ENCODE measurements at places on chromosomes 1 and 21.

DNA sequence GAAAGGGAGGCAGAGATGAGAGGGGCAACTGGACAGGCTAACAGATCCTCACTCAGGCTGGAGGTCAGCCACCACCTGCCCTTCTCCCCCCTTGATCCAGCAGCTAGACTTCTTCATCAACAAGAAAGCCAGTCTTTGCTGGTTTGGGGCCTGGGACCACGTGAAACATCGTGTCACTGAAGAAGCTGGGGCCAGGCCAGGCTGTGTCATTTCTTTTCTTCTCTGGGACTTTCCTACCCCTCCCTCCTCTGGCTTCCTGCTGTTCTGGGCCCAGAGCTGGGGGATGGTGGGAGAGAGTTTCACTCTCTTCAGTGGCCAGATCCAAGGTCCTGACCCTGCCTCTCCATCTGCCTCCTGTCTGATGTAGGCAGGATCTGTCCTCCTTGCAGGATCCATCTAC is 18.1 kb upstream of the SLC26A9 start:
- DNase-seq, result no peak

DNA sequence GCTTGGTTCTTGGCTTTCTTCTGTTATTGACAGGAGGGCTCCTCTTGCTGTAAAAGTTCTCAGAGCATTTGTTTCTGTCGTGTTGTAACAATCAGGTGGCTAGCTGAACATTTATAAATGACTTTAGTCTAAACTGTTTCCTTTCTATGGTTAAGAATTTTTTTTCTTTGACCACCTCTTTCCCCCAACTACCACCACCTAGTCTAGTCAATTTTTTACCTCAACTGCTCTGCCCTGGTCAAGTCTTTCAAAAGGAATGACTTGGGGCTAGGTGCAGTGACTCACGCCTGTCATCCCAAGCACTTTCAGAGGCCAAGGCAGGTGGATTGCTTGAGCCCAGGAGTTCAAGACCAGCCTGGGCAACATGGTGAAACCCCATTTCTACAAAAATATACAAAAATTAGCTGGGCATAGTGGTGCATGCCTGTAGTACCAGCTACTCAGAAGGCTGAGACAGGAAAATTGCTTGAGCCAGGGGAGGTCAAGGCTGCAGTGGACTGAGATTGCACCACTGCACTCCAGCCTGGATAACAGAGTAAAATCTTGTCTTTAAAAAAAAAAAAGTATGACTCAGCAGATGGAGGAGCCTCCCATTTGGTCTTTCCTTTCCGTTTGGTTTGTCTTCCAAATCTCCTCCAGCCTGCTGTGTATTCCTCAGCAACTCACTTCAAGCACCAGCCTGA is 40.7 kb downstream of the MAP3K21 start:
- no peak for DNase-seq

- DNase-seq, result no peak
Observed at GRCh38 chr1:57468641-57469523, 45.0 kb upstream of the DAB1 start.

- no peak for DNase-seq
Observed at GRCh38 chr1:193311226-193311948, 125.0 kb upstream of the B3GALT2 start.

DNA sequence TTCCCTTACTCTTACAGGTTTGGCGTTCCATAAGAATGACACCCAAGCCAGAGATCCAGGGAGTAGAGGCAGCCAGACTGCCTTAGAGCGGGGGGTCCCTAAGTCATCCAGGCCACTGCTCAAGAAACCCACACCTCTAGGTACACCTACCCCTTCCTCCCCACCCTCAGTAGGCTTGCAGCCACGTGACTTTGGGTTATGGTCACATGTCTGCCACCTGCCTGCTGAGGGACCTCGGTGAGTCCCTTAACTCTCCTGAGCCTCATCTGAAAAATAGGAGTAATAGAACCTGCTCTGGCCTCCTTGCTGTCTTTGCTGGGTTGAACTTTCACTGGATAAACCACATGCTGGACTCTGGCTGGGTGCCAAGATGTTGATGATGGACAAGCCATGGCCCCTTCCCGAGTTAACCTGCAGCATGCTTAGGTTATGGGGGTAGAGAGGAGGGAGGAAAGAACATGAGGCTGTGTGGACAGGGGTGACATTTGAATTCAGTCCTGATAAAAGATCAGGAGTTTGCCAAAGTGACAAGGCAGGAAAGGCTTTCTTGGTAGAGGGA is 4.5 kb downstream of the RPS6KA1 start:
- DNase-seq, result no peak

DNA sequence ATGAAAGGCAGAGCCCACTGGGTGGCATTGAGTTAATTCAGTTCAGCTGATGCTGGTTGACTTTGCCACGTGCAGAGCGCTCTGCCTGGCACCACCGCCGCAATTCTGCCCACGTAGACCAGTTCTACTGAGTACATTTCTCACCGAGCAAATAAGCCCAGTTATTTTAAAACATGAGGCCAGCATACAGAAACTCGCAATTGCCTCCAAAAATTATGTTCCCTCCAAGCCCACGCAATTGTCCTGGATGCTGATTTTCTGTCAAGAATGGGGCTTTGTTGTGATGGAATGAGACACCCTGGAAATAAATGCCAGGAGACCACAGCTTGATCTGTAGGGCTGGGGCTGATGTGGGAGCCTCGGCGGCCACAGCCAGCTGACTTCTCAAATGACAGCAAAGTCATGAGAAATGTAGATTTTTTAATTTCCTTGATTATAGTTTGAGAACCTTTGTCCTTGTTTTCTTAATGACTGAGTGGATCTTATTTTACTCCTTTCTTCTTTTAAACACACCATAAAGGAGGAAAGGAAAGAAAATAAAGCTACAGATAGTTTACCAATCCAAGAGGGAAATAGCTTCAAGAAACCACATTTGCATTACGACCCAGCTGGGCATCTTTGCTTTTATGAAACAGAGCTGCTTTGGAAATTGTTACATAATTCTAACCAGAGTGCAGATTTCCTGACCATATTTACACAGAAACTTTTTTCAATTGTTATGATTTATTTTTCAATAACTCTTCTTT is 11.6 kb upstream of the PARP1 start:
- no peak for DNase-seq

- DNase-seq, result no peak
Observed at GRCh38 chr1:1302006-1302430, 5.7 kb downstream of the ACAP3 start.

DNA sequence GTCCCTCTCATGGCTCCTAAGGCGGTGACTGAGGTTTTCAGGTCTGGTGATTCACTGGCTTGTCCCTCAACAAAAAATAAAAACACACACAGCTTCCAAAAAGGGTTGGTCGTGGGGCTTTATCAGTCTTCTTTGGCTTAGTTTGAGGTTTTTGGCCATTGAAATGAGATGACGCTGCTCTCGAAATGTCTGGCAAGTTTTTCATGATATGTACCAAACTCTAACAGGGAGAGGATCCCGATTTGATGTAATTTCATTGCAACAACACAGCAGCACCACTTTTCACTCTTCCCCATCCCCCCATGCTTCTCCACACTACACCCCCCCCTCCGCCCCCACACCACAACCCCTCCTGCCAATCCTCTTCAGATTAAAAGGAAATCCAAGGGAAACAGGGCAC is 187.1 kb upstream of the NFIA start:
- DNase-seq, result no peak

DNA sequence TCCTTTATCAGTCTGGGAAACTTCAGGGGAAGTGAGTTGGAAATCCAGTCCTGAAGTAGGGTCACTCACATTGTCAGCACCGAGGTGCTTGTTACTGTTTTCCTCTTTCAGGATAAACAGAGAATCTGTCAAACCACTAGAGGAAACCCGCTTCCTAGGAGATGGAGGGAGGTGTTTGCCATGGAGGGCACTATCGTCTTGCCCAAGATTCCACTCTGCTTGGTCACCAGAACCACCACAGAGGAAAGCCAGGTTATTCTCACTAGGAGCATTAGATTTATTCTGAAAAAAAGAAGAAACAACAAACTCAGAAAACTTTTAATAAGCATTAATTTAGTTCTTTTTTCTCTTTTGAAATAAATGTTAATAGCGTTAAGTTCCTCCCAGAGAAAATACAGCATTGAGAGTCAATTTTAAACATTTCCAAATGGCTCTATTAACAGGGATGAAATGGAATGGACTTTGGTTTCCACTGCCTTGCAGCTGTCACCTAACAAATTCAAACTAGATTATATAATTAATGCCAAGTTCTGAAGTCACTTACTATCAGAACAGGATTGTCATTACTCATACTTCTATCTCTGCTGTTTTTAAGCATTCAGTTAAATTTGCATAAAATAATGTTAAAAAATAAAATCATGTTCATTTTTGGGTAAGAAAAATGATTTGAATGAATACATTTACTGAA is 242.8 kb downstream of the CRB1 start:
- DNase-seq, result no peak

DNA sequence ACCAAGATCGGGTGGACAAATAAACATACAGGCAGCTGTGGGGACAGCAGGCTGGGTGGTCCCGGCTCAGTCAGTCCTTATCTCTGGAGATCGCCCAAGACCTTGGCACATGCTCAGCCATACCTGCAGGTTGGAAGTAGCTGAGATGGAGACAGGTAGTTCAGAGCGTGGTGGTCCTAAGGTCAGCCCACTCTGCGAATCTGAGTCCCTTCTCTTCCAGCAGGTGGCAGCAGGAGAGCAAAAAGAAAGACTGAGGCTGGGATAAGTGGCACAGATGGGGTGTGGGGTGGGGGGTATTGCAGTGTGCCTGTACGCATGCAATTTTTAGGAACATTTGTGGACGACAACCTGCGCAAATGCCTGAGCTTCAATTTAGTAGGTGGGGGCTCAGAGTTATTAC is 104.9 kb downstream of the TENT5C start:
- DNase-seq, result no peak

DNA sequence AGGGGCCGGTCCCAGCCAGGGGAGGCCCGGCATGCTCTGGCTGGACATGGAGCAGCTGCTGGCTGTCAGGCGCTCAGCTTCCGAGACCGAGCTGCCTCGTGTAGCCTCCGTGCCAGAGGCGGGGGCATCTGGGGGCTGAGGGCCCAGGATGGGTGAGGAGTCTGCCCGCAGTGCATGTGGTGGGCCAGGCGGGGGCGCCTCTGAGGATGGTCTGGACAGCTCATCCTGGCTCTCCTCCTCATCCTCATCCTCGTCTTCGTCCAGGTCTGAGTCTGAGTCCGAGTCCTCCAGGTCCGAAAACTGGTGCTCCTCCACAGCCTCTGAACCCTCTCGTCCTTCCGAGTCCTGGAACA is 28.9 kb upstream of the EDN2 start:
- no peak for DNase-seq

- DNase-seq, result no peak
Observed at GRCh38 chr1:200846398-200846797, 26.4 kb upstream of the GPR25 start.

DNA sequence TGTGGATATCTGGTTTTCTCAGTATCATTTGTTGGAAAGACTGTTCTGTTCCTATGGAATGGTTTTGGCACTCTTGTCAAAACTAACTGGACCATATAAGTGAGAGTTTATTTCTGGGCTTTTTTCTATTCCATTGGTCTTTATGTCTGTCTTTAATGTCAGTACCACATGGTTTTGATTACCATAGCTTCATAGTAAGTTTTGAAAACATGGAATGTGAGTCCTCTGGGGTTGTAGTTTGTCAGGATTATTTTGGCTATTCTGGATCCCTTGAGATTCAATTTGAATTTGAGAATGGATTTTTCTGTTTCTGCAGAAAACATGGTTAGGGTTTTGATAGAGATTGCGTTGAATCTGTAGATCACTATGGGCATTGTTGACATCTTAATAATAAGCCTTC is 107.9 kb downstream of the ZFYVE9 start:
- no peak for DNase-seq

DNA sequence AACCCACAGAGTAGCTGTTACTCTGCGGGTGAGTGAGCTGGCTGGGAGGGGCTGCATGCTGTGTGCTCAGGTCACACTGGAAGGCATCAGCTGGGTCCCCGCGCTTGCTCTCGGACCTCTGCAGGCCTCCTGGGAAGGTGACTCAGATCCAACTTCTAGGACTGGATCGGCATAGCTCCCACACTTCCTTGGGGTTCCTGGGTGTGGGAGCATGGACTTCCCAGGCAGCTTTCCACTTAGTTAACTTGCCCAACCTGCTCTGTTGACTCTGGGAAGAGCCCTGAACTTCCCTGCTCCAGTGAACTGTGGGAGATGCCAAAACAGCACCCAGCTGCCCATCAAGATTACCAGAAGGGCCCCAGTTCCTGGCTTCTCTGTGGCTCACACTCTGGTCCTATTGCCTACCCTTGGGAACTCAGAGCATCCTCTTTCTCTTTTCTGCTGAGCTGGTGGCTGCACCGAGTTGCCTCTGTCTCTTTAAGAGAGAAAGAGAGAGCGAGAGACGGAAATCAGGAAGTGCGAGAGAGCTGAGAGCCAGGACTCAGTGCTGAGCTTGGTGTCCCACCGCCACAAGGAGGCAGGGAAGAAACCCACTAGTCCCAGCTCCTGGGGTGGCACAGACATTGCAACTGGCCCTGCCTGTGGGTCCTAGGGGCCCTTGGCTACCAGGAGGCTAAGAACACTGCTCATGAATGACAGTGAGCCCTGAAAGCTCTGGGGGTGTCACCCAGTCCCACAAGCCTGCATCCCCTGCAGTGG is at the start of gene IKBKE:
TSS of gene IKBKE (plus strand) at position 544 of the 759 bp plus-strand sequence. CDS start 2,752 bp downstream, outside the sequence.
- no peak for DNase-seq

DNA sequence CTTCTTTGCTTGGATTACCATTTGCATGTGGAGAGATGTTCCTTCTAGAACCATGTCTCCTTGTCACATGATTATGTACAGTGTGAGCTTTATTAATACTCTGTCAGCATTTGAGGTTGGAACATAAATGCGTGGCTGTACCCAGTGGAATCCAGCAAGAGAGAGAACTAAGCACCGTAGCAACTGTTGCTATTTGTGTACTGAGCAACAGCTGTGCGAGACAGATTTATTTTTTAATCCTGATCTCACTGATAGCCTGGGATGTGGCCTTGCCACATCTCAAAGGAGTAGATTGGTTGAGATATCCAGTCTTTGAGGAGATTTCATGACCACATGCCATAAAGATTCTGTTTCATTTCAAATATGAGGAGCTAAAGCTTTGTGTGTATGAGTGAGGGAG is 43.4 kb downstream of the KIF1B start:
- no peak for DNase-seq

DNA sequence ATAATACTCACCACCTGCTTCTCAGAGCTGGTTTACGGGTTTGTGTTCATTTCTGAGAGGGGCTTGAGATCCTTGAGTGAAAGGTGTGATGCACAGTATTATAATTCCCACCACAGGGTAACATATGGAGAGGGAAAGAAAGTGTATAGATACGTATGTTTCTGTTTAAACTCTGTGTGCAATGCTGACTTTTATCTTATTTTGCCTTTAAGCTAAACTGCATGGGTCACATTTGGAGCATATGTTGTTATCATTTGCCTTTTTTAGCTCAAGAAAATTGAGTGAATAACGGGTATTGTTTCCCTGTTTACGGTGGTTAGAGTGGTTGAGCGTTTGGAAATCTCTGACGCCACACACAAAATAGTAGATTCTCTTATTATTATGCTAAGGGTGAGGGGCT is 191.1 kb upstream of the NFIA start:
- DNase-seq, result no peak

- DNase-seq, result no peak
Observed at GRCh38 chr21:41506005-41506594, 1.9 kb downstream of the TMPRSS2 start.

- DNase-seq, result no peak
Observed at GRCh38 chr1:29197993-29198392, 16.3 kb upstream of the SRSF4 start.

All from HS-27A (cell line).